ENCODE measurements at places on chromosomes 5 and 9. TPM values are rescaled to one million over a fixed set of nuclear protein-coding genes. Genes with fewer than 3 reads are reported as not detected.

GRCh38 chr5:77777281-77777892 is 1.2 kb upstream of the TBCA start:
- no peaks in the 10 kb centered on the region for H3K36me3 ChIP-seq
- H3K27me3 ChIP-seq, result no peaks in the 10 kb centered on the region
- DNase-seq, result no peak
- H3K27ac ChIP-seq, result no peak overlapping the region
- H3K4me1 ChIP-seq, result peaks cover 38% of the 10 kb centered on the region
- no peak overlapping the region for H3K4me3 ChIP-seq

- H3K4me3 ChIP-seq, result no peak overlapping the region
- no peak for DNase-seq
- no peak overlapping the region for H3K27ac ChIP-seq
- no peaks in the 10 kb centered on the region for H3K27me3 ChIP-seq
Observed at GRCh38 chr5:164784230-164784629, 1278.8 kb downstream of the MAT2B start.

Gene SLC27A6
- polyA plus RNA-seq, result 1.2 TPM

DNA sequence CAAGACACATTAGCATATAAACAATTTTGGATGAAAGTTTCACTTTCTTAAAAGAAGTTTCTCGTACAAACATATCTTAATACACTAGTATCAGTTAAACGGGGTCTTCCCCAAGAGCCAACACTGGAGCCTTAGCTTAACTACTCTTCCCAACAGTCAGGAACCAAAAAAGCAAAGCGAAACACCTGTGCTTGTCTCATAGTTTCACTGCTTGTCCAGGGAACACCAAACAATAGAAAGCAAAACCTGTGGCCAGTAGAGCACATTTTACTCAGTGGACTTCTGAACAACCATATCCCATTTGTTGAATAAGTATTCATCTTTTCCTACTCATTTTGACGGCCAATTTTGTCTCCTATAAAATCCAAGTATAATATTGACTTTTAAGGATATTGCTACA is 391.4 kb downstream of the ELAVL2 start:
- no peak overlapping the region for H3K4me3 ChIP-seq
- H3K36me3 ChIP-seq, result no peaks in the 10 kb centered on the region
- DNase-seq, result no peak
- no peaks in the 10 kb centered on the region for H3K4me1 ChIP-seq
- H3K27ac ChIP-seq, result no peak overlapping the region

DNA sequence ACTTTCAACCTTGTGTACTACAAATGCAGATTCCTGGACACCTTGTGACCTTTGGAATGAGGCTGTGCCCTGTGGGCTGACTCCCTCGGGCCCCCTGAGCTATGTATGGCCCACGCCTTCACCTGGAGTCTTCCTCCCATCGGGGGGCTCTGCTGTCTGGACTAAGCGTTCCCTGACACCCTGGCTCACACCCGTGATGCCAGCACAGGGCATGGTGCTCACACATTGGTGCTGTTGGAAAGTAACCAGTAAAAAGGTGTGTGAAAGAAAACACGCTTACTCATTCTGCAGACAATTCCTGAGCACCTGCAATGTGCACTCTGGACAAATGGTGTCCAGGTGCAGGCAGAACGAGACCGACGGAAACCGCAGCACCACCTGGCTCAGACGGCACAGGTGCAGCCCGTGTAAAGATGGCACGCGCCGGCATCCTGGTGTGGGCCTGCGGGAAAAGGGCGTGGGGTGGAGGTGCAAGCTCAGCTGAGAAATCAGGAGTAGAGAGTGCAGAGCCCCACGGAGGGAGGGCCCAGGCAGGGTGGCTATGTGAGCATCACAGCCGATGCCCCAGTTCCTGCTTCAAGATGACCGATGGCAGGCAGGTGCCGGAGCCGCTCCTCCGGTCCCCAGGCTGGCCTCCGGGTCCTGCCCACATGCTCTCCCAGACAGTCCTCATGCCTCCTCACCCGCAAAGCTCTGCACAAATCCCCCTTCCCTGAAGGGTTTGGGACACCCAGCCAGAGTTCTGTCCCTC is 11.0 kb downstream of the LPCAT1 start:
- H3K36me3 ChIP-seq, result no peaks in the 10 kb centered on the region
- DNase-seq, result peak; percentile 75
- peak overlapping the region; percentile 63 for H3K27ac ChIP-seq
- no peaks in the 10 kb centered on the region for H3K27me3 ChIP-seq

Gene LCNL1
- polyA plus RNA-seq, result 2.3 TPM

Gene QRFP
- 0.13 TPM for polyA plus RNA-seq

Gene SLC28A3
- 0.22 TPM for polyA plus RNA-seq

Gene PCAT7
- polyA plus RNA-seq, result 0.05 TPM

Gene ALDH1A1
- 19.1 TPM for polyA plus RNA-seq

- no peak for DNase-seq
- no peaks in the 10 kb centered on the region for H3K4me1 ChIP-seq
- H3K4me3 ChIP-seq, result no peak overlapping the region
- H3K27me3 ChIP-seq, result no peaks in the 10 kb centered on the region
- H3K27ac ChIP-seq, result no peak overlapping the region
Observed at GRCh38 chr9:129785866-129786265, 17.1 kb upstream of the TOR1B start.

GRCh38 chr5:58854441-58854840 is 271.6 kb downstream of the RAB3C start:
- H3K27me3 ChIP-seq, result no peaks in the 10 kb centered on the region
- H3K36me3 ChIP-seq, result no peaks in the 10 kb centered on the region

Gene CAMK4
- polyA plus RNA-seq, result 0.90 TPM

DNA sequence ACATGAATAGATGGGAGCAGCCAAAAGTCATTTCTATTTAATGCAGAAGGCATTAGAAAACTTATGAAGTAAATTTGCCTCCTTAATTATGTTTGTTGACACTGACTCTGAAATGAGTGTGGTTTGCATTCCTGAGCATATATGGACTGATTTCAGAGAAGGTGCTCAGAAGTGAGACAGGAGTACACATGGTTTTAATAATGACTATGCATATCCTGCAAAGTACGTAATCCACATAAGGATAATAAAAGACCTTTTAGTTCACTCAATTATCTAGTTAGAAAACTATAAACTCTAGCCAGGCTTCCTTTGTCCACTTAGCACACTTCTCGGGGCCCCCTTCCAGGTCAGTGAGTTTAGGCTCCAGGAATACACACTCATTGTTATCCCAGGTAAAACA is 75.7 kb upstream of the SNX2 start:
- no peak overlapping the region for H3K4me3 ChIP-seq
- no peaks in the 10 kb centered on the region for H3K36me3 ChIP-seq
- peaks cover 18% of the 10 kb centered on the region for H3K4me1 ChIP-seq
- no peaks in the 10 kb centered on the region for H3K27me3 ChIP-seq
- H3K27ac ChIP-seq, result no peak overlapping the region

Gene PPP2CA
- polyA plus RNA-seq, result 23.5 TPM

Gene SPINK6
- not detected for polyA plus RNA-seq

DNA sequence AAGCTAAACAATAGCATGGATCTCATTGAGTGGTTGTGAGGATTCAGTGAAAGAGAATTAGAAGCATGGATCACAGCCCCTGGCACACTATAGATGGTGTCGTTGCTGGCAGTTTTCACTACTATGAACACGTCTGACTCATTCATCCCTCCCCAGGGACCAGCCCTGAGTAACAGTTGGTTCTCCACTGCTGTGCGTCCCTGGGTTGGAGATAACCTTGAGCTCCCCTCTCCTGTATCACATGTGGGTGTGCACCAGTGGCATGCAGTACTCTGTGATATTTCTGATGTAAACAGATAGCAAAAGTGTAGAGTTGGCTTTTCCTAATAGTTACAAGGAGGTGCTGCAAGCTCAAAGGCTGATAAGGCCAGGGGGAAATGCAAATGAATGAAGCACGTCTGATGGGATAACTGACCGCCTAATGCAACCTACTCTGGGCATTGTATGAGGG is 8.8 kb upstream of the LCP2 start:
- no peaks in the 10 kb centered on the region for H3K27me3 ChIP-seq
- H3K4me3 ChIP-seq, result no peak overlapping the region
- H3K27ac ChIP-seq, result no peak overlapping the region
- no peaks in the 10 kb centered on the region for H3K36me3 ChIP-seq
- no peak for DNase-seq

DNA sequence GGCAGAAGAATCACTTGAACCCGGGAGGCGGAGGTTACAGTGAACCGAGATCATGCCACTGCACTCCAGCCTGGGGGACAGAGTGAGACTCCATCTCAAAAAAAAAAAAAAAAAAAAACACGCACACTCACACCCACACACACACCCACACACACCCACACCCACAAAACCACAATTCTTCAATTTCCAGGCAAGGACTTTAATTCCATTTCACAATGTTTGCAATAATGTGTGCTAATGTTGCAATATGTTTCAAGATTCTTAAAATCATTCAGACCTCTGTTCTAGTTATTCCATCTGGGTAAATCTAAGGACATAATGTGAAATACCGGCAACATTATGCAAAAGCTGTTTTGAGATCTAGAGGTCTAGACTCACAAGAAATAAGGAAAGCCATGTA is 28.3 kb downstream of the CCDC69 start:
- peaks cover 18% of the 10 kb centered on the region for H3K4me1 ChIP-seq
- H3K4me3 ChIP-seq, result no peak overlapping the region
- H3K27ac ChIP-seq, result peak overlapping the region; percentile 56
- no peaks in the 10 kb centered on the region for H3K27me3 ChIP-seq
- H3K36me3 ChIP-seq, result peaks cover 83% of the 10 kb centered on the region

DNA sequence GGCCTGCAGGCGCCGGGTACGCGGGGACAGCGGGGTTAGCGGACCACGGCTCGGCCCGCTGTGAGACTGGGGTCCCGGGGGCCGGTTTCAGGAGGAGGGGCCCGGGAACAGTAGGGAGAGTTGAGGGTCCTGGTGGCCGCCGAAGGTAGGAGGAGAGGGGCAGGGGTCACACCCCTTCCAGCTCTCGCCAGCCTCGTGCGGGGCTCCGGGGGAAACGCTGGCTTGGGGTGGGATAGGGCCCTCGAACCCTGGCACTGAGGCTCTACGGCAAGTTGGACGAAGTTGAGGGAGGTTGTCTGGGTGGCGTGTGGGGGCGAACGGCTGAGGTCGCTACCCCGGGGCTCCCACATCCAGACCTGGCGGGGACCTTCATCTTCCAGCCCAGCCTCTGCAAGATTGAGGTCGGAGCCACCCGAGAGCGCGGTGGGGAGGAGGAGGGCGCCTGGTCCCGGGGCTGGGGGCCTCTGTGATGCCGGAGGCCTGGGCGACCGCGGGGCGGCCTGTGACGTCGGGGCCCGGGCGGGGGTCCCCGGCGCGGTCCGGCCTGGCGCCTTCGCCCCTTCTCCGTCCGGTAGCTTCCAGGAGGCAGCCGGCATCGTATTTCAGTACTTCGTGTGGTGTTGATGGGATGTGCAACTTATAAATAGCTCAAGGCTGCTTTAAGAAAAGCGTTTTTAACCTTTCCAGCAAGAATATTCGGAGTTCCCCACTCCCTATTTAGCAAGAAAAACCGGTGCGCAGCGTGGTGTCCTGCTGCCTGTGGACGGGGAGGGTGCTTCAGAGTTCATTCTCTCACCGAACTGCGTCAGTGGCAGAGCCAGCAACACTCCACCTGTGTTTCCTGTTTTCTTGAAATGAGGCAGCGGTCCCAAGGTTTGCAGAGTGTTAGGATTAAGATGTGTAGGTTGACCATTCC is 902 bp downstream of the HABP4 start:
- H3K36me3 ChIP-seq, result no peaks in the 10 kb centered on the region
- no peaks in the 10 kb centered on the region for H3K27me3 ChIP-seq
- H3K4me3 ChIP-seq, result peak overlapping the region; percentile 91
- DNase-seq, result peak; percentile 84
- no peak overlapping the region for H3K27ac ChIP-seq

Gene GNE
- polyA plus RNA-seq, result 6.9 TPM

DNA sequence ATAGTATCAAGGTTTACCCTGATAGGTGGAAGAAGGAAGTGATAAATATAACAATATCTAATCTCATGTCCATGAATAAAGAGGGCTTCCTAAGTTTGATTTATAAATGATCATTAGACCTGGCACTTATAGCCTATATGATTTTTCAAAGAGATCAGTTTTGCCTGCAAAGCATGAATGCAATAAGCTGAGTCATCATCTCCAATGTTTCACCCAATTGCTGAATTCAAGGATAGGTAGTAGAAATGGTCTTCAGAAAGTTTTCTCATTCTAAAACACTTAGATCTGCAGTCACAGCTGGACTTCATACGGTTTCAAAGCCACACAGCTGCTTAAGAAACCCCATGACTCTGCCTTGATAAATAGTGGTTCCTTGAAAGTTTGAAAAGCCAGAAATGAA is 1722.8 kb downstream of the MAT2B start:
- H3K36me3 ChIP-seq, result no peaks in the 10 kb centered on the region
- H3K27me3 ChIP-seq, result no peaks in the 10 kb centered on the region
- H3K4me1 ChIP-seq, result no peaks in the 10 kb centered on the region
- H3K27ac ChIP-seq, result no peak overlapping the region
- no peak overlapping the region for H3K4me3 ChIP-seq

GRCh38 chr9:113715086-113715485 is 161.0 kb upstream of the ZNF618 start:
- H3K4me3 ChIP-seq, result no peak overlapping the region
- H3K27me3 ChIP-seq, result no peaks in the 10 kb centered on the region
- H3K4me1 ChIP-seq, result no peaks in the 10 kb centered on the region
- H3K36me3 ChIP-seq, result no peaks in the 10 kb centered on the region
- no peak overlapping the region for H3K27ac ChIP-seq
- DNase-seq, result no peak

DNA sequence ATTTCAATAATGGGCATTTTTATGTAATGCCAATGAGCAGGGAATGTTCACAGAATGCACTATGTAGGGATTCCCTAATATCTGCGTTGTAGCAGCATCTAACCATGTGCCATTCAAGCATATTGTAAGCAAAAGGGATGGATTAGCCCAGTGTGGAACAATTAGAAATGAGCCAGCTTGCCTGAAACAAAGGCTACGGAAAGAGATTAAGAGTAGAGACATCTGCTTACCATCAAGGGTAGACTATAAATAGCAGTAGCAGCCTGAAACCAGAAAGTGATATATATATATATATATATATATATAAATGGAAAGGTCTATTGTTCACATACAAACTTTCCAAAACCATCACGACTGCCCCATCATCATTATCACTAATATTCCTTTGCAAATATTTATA is 31.9 kb upstream of the CEP120 start:
- H3K36me3 ChIP-seq, result no peaks in the 10 kb centered on the region
- DNase-seq, result no peak
- no peaks in the 10 kb centered on the region for H3K27me3 ChIP-seq

DNA sequence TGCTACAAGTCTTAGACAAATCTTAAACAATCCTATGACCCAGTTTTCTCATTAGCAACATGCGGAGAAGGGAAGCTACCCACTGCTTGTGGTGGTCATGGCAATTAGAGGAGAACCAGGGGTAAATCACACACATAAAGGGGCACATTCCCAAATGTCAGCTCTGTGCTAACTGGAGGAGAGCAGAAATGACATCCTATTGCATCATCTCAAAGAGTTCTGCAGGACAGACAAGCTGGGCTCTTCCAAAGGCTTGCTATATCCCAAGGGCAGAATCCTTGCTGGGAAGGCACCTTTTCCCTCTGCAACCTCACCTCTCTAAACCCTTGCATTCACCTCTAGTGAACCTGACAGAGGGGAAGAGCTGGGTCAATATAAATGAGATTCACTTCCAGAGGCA is 17.0 kb upstream of the WWC1 start:
- H3K36me3 ChIP-seq, result no peaks in the 10 kb centered on the region
- H3K4me3 ChIP-seq, result no peak overlapping the region
- no peaks in the 10 kb centered on the region for H3K4me1 ChIP-seq
- no peaks in the 10 kb centered on the region for H3K27me3 ChIP-seq
- DNase-seq, result no peak

GRCh38 chr5:83375049-83375745 is 96.3 kb upstream of the VCAN start:
- H3K36me3 ChIP-seq, result no peaks in the 10 kb centered on the region
- no peak overlapping the region for H3K27ac ChIP-seq
- H3K4me1 ChIP-seq, result no peaks in the 10 kb centered on the region

Gene MYORG
- 0.48 TPM for polyA plus RNA-seq
